ENCODE measurements at places on chromosomes 6 and 20. TPM values are rescaled to one million over a fixed set of nuclear protein-coding genes. Genes with fewer than 3 reads are reported as not detected.

GRCh38 chr6:16914184-16914583 is 152.9 kb upstream of the ATXN1 start:
- no peak for DNase-seq

GRCh38 chr6:117590447-117590846 is 11.9 kb downstream of the GOPC start:
- DNase-seq: no peak

Gene C6orf52
- total RNA-seq: not detected

Gene PSMB1
- 120 TPM for total RNA-seq

Gene WASF1
- total RNA-seq: 0.53 TPM

Gene ADGRF1
- total RNA-seq: not detected

Gene DEFB124
- total RNA-seq: not detected

- DNase-seq: no peak
Observed at GRCh38 chr6:154276810-154277628, 79.6 kb downstream of the IPCEF1 start.

GRCh38 chr6:89050697-89051096 is 29.9 kb upstream of the PNRC1 start:
- DNase-seq: no peak

Gene DEFB114
- not detected for total RNA-seq

Gene LAMA5
- total RNA-seq: 469 TPM

- no peak for DNase-seq
Observed at GRCh38 chr20:33065785-33066184, 12.1 kb downstream of the BPIFB3 start.

Gene NCR2
- total RNA-seq: not detected

Gene SLC22A7
- total RNA-seq: 1.8 TPM

Gene DDX39B
- total RNA-seq: 134 TPM

Gene PRPF6
- total RNA-seq: 33.5 TPM

DNA sequence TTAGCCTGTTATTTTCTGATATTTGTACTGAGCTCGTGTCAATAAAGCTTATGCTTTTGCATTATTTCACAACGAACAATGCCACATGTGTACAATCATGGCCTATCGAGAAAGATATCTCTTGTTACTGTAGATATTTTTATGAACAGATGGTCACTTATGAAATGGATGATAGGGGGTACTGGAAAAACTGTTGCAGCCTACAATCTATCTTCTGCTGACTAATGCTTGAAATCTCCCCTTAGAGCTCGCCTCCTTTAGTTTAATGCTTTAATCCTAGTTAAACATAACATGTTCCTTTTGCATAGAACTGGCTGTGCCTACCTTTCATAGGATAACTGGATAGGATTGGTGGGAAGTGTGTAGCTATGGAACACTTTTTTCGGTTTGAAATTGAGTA is 296.2 kb downstream of the FARS2 start:
- DNase-seq: no peak

Gene CST2
- total RNA-seq: not detected

- no peak for DNase-seq
Observed at GRCh38 chr6:79168695-79168980, 65.8 kb downstream of the HMGN3 start.

Gene MAPK13
- 7.7 TPM for total RNA-seq

GRCh38 chr20:61901392-61902220 is 164.1 kb downstream of the TAF4 start:
- no peak for DNase-seq

Gene GSTA3
- total RNA-seq: not detected

GRCh38 chr20:13202565-13202964 is 18.5 kb upstream of the ISM1 start:
- no peak for DNase-seq

DNA sequence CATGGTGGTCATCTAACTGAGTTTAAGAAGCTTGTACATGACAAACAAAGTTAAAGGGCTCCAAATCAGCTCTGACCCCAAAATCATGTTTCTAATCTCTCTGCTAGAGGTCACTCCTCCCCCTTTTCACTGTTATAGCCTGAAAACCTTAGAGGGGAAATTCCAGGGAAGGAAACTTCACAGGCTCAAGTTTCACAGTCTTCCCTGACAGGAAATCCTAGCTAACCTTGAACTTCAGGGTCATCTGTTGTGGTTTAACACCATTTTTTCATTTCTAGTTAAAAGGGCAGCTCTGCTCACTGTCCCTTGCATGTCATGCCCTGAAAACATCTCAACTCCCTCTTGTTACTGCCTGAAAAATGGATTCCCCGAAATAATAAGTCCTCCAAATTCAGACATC is 104.4 kb upstream of the BMP2 start:
- no peak for DNase-seq

DNA sequence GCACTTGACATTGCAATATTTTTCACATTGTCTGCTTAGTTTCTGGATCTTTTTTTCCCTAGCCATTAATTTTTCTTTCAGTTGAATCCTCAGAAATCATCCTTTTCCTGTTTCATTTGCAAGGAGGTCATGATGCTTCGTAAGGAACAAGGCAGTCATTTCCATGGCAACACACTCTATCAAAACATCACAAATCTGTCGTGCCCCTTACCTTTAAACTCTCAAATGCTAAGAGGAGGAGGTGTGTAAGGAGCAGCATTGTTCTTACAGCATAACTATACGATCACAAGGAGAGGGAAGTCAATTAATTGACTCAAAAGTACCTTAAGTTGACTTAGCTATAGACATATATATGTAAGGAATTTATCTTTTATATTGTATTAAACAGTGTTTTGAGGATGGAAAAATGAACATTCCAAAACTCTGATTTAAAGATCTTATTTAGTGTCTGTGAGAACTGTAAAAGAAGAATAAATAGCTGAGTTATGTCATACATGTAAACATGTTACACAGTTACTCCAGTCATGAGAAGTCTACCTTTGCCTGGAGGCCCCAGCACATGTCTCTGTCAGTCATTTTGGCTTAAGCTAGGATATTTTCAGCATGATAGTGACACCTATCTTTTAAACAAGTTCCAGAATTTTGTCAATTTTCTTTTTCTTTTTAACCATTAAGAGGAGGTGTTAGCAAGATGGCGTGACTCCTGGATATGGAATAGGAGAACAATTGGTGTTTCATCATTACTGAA is 41.6 kb downstream of the CDKAL1 start:
- no peak for DNase-seq

GRCh38 chr6:149871182-149871581 is 7.0 kb upstream of the LRP11 start:
- no peak for DNase-seq

GRCh38 chr6:96542702-96543101 is 20.2 kb upstream of the FHL5 start:
- DNase-seq: no peak

DNA sequence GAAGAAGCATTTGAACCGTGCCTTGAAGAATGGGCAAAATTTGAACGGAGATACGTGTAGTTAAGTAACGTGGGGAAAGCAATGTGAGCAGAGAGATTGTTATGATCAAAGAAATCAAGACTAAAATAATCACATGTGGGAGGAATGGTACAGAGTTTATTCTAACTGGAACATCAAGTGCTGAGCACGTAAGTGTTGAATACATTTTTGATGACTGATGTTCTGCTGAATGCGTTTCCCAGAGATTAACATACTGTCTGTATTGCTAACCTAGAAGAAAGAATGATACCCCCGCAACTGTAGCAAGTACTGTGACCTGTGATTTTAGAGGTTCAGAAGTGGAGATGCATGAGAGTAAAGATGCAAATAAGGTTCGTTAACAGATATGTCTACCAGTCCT is 146.9 kb upstream of the EPHA7 start:
- DNase-seq: no peak

DNA sequence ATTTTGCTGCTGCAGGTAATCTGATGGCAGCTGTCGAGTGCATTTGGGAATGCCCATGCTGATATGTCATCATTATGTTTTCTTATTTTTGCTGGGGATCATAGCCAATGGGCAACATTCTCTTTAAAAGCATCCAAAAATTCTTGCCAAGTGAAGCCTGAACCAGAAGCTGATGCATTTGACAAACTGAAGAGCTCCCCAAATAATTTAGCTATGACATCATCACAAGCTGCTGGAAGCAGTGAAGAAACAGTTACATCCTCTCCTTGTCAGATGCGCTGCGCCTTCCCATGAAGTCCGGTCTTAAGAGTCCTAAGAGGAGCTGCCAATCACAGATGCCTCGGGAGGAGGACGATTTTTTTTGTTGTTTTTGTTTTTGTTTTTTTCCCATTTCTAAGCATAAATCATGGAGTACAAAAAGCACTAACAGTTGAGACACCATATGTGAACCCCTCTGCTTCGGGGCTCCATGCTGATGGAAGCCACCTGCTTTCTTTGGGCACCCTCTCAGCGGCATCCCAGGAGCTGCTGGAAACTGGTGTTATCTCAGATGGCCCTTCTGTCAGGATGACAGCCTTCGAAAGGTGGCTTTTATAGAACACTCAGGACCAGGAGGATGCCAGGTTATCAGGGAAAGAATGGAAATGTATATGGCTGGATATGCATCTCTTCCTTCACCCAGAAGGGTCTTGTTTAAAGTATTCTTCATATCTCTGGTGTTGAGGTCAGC is 56.1 kb upstream of the FOXQ1 start:
- DNase-seq: no peak

Gene CYP21A2
- 14.0 TPM for total RNA-seq

DNA sequence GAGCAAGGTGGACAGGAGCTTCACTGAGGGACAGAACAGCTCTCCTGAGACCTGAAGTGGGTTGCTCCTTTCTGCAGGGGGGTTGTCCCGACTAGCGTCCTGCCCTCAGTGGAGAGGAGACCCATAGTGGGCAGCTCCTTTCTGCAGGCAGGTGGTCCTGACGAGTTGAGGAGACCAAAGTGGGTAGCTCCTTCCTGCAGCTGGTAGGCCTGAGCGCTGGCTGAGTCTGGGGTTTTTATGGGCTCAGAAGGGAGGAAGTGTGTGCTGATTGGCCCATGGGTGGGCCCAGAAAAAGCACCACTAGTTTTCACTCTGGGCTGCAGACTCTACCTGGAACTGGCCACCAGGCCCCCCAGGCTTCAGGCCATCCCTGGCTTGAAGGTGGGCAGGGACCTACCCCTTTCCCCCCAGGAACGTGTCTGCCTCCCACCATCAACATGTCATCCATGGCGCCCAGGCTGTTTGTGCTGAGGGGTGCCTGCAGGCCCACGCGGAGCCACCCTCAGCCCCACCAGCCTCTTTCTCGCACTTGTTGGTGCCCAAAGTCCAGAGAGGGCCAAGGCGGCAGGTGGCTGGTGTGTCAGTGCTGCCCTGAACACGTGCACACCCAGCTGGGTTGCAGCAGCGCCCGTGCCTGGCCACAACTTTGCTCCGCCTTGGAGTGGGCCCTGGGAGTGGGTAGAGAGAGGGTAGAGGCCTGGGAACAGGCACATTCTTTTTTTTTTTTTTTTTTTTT is 1.6 kb upstream of the DEK start:
- DNase-seq: peak; percentile 61

DNA sequence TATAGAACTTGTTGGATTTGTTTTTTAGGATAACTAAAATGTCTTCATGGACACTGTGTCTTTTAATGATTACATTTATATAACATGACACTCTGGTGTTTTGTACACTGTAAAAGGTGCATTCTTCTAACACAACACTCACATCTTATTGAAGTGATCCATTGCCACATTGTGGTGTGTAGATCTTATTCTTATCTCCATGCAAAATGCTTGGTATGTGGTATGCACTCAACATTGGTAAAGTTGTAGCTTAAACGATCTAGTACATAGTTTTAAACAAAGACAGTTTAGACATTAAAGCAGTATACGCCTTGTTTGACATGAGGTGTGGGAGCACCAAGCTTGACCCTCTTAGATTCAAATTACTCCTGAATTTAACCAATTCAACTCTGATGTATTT is 84.7 kb downstream of the SASH1 start:
- no peak for DNase-seq

GRCh38 chr6:166598441-166599138 is 12.1 kb upstream of the RAMACL start:
- no peak for DNase-seq

GRCh38 chr6:25834950-25835349 is 3.1 kb upstream of the SLC17A1 start:
- no peak for DNase-seq

Gene GGTLC1
- total RNA-seq: not detected

Gene SLC2A4RG
- 114 TPM for total RNA-seq

DNA sequence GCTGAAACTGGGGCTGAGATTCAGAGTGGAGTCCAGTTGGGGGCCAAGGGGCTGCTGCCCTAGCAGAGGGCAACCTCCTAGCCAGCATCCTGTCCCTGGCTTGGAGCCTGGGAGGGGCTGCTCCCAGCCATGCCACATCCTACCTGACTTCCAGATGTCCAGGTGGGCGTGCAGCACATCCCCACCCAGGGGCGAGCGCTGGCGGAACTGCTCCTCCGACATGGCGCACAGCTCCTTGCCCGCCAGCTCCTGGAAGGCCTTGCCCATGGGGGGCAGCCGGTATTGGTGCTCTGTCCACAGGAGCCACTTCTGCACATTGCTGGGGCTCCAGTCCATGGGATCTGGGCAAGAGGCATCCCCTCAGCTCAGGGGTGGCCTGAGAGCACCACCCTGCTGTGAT is 15.3 kb downstream of the SPDEF start:
- DNase-seq: no peak

DNA sequence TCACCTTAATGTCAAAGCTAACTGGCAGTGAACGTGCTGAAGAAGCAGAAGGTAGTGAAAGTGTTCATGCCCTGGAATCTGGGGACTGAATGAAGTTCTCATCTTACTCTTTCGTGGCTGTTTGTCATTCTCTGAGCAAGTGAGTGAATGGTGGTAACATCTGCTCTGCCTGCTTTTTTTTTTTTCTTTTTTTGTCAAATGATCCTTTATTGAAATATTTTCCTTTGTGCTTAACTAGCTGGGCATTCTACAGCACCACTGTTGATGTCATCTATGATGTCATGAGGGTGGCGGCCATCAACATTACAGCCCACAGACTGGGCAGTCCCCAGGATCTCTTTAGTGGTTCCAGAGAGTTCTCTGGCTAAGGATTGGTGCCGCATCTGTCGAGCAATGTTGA is 65.2 kb downstream of the RIN2 start:
- no peak for DNase-seq

DNA sequence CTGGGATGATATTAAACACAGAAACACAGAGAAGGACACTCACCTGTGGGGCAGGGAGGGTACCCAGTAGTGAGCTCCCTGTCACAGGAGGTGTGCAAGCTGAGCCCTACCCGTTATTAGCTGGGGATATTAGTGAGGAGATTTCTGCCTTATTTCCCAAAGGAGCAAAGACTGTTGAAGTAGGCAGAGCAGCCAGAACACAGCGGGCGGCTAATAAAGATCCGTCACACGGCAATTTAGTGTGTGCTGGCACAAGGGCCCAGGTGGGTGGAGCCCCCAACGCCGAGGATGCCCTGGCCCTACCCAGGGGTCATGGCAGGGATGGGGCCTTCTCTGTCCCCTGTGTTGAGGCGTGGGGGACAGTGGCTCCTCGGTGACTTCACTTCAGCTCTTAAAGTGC is 8.3 kb downstream of the VSTM2L start:
- no peak for DNase-seq

DNA sequence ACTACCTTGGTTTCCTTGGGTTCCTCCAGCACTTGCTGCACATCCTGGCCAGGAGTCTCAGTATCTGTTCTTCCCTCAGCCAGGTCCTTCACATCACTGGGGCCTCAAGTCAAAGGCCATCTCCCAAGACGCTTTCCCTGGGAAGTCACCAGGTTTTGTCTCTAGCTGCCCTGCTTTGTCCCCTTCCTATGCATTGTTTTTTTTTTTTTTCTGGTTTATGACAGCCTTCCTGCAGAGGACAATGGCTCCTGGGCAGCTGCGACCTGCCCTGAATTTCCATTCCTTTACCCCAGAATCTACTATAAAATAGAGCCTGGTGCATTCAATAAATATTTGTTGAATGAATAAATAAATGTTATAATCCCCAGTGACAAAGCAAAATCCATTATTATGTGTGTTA is 687.3 kb downstream of the QKI start:
- DNase-seq: no peak

- no peak for DNase-seq
Observed at GRCh38 chr6:19368511-19368910, 468.7 kb upstream of the ID4 start.

Gene C20orf141
- not detected for total RNA-seq

All from ascending aorta (tissue), 2 donors.